ENCODE measurements at places on chromosomes 5 and 9.

DNA sequence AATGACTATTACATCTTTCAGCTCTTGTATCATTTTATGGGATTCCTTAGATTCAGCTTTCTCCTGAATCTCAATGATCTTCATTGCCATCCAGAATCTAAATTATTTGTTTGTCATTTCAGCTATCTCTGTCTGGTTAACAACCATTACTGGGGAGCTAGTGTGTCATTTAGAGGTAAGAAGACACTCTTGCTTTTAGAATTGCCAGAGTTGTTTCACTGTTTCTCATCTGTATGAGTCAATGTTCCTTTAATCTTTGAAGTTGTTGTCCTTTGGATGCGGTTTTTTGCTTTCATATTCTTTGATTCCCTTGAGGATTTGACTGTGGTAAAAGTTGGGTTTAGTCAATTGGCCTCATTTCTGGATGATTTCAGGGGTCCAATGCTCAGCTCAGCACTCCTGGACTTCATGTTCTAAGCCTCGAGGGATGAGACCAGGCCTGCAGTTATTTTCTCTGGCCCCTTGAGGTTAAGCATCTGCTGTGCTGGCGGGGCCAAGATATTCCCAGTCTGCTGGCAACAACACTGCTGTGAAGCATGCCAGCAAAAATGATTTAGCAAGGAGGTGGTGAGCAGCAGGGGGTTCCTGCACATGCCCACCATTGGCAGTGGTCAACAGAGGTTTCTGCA is 102.4 kb upstream of the PCSK5 start:
- ATAC-seq = no peak

GRCh38 chr5:68374796-68375518 is 159.4 kb downstream of the PIK3R1 start:
- ATAC-seq = peak; percentile 78

DNA sequence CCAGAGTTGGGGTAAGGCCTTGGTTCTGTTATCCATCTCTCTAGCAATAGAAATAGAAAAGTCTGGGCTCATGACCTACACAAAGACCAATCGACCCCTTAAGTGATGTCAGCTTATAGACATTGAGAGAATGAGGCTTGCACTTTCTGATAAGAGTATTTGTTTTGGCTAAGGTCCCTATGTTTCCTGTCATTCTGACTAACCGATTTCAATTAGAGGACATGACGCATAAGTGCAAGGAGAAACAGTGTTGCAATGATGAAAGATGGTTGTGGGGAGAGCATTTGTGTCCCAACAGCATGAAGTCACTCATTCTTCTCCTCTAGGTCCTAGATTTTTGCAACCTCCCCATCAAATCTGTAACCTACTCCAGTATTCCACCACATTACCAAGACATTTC is 255.1 kb downstream of the MAT2B start:
- no peak for ATAC-seq

DNA sequence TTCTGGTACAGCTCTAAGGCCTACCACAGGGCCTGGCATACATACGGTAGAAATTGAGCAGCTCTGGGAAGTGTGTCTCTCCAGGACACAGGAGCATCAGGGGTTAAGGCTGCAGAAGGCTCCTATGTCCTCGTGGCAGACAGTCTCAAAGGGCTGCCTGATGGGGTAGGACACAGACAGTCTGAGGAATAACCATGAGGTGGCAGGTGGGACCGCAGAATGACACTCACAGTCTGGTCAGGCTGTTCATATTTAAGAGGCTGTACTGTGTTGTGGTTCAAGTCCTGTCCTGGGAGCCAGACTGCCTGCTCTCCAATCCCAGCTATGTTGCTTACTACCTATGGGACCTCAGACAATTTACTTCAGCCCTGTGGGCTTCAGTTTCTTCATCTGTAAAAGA is 217.1 kb downstream of the TRIM32 start:
- ATAC-seq = no peak
